ENCODE measurements at places on chromosomes 6 and 20. TPM values are rescaled to one million over a fixed set of nuclear protein-coding genes. Genes with fewer than 3 reads are reported as not detected.

Gene BTN2A1
- 33.7 TPM for total RNA-seq

Gene RAB32
- total RNA-seq = not detected

DNA sequence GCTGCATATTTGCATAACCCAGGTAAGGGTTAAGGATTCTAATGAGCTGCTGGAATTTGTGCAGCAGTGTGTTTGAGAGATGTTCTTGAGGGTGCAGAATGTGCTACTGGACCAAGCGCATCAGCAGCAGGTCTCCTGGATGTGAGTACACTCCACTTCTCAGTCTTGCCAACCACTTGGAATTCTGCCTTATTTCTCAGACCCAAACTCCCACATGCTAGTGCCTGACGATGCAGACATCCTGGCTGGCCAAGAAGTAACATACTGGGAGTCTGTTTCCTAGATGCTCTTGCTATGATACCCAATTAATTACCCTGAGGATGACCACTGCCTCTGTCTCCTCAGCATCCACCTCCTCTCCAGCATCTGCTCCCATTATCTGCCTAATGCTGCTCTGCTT, 186.6 kb downstream of the MOXD1 start:
- H3K36me3 ChIP-seq = no peaks in the 10 kb centered on the region
- DNase-seq = no peak
- H3K27me3 ChIP-seq = peaks cover 1% of the 10 kb centered on the region
- no peak overlapping the region for H3K4me3 ChIP-seq
- H3K27ac ChIP-seq = no peak overlapping the region

DNA sequence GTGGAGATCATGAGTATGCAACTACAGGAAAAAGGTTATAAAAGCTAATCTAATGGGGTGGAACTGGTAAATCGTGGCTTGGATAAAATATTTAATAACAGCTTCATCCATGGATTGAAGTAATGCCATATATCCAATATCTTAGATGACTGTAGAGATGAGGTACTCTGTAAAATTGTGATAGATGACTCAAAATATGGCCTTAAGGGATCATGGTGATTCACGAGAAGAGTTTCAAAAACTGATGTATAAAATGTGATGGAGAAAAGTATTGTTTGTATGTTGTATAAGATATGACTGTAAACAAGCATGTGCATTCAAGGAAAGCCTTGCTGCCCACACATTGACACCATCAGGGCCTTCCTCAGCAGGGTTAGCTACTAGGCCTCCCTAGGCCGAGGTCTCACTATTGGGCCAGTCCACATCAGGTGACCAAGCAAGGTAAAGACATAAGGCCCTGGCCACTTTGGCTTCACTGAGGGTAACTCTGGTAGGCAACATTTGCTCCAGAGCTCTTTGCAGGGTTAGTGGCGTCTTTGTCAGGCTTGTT, 17.7 kb upstream of the CCN6 start:
- DNase-seq = no peak
- no peaks in the 10 kb centered on the region for H3K36me3 ChIP-seq
- no peaks in the 10 kb centered on the region for H3K27me3 ChIP-seq
- no peak overlapping the region for H3K4me3 ChIP-seq
- H3K27ac ChIP-seq = no peak overlapping the region

DNA sequence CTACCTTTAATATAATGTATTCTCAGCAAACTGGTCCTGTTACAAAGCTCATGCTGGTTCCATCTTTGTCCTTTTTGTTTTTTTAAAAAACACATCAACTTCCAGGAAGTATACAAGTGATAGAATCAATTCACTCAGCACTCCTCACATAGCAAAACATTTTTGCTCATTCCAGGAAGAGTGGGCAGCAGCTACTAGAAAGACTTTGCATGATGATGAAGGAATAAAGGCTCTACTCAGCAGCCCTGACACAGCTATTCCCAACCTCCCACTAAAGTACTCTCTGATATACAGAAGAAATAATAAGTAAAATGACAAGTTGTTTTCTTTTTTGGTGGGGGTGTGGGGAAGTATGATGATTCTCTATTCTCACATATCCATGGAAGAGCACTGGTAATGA, 61.2 kb downstream of the RGS17 start:
- H3K36me3 ChIP-seq = no peaks in the 10 kb centered on the region
- peaks cover 2% of the 10 kb centered on the region for H3K27me3 ChIP-seq
- DNase-seq = no peak
- no peak overlapping the region for H3K27ac ChIP-seq

GRCh38 chr6:19988555-19988954, 151.4 kb downstream of the ID4 start:
- no peak overlapping the region for H3K4me3 ChIP-seq
- H3K4me1 ChIP-seq = no peaks in the 10 kb centered on the region
- no peak overlapping the region for H3K27ac ChIP-seq
- peak; percentile 11 for DNase-seq
- H3K27me3 ChIP-seq = peaks cover 11% of the 10 kb centered on the region

GRCh38 chr6:105797983-105798453, 288.1 kb upstream of the PRDM1 start:
- H3K36me3 ChIP-seq = peaks cover 4% of the 10 kb centered on the region
- H3K4me3 ChIP-seq = no peak overlapping the region
- no peak for DNase-seq
- no peak overlapping the region for H3K27ac ChIP-seq
- H3K4me1 ChIP-seq = peaks cover 44% of the 10 kb centered on the region
- peaks cover 1% of the 10 kb centered on the region for H3K27me3 ChIP-seq

- DNase-seq = no peak
- H3K27me3 ChIP-seq = no peaks in the 10 kb centered on the region
- no peaks in the 10 kb centered on the region for H3K36me3 ChIP-seq
- no peak overlapping the region for H3K4me3 ChIP-seq
- H3K4me1 ChIP-seq = no peaks in the 10 kb centered on the region
These were observed 114.3 kb downstream of the GJA1 start for GRCh38 chr6:121549736-121550135.

GRCh38 chr6:51108563-51109234, 290.0 kb downstream of the TFAP2B start:
- DNase-seq = no peak
- no peaks in the 10 kb centered on the region for H3K4me1 ChIP-seq
- H3K27ac ChIP-seq = no peak overlapping the region
- H3K27me3 ChIP-seq = no peaks in the 10 kb centered on the region
- no peak overlapping the region for H3K4me3 ChIP-seq

GRCh38 chr6:15672818-15673217, 10.0 kb upstream of the DTNBP1 start:
- H3K27me3 ChIP-seq = peaks cover 14% of the 10 kb centered on the region
- H3K4me1 ChIP-seq = no peaks in the 10 kb centered on the region
- H3K4me3 ChIP-seq = no peak overlapping the region
- no peak overlapping the region for H3K27ac ChIP-seq
- DNase-seq = no peak
- H3K36me3 ChIP-seq = no peaks in the 10 kb centered on the region

DNA sequence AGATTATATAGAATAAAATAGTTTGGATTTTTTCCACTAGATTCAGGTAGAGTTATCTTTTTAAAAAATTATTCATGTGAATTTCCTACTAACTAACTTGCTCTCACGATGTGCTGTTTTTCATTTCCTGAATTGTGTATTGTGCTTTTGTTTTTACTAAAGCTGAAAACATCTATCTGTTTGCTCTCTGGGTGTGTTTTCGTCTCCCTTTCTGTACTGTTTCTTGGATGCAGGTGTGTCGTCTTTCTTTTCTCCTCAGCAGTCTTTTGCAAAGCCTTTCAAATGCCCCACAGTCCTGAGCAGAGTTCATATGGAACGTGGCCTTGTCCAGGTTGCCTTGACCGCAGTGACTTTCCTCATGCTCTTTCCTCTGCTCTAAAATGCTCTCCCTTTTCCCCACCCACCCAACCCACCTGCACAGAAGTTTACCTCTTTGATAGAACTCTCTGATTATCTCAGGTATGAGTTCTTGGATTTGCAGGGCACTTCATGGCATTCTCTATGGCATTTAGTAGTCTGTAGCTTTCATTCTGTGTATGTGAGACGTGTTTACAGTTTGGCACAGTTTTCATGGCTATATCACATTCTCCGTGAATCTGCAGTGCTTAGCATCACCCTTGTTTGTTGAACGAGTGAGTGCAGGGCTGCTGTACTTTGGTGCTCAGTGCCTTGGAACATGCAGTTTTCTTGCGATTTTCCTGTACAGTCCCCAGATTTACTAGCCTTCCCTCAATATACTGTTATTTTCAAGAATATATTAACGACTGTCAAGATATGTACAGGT, 77.1 kb downstream of the FARS2 start:
- H3K4me1 ChIP-seq = peaks cover 23% of the 10 kb centered on the region
- no peaks in the 10 kb centered on the region for H3K27me3 ChIP-seq
- peaks cover 2% of the 10 kb centered on the region for H3K36me3 ChIP-seq
- no peak for DNase-seq
- H3K27ac ChIP-seq = peak overlapping the region; percentile 31

DNA sequence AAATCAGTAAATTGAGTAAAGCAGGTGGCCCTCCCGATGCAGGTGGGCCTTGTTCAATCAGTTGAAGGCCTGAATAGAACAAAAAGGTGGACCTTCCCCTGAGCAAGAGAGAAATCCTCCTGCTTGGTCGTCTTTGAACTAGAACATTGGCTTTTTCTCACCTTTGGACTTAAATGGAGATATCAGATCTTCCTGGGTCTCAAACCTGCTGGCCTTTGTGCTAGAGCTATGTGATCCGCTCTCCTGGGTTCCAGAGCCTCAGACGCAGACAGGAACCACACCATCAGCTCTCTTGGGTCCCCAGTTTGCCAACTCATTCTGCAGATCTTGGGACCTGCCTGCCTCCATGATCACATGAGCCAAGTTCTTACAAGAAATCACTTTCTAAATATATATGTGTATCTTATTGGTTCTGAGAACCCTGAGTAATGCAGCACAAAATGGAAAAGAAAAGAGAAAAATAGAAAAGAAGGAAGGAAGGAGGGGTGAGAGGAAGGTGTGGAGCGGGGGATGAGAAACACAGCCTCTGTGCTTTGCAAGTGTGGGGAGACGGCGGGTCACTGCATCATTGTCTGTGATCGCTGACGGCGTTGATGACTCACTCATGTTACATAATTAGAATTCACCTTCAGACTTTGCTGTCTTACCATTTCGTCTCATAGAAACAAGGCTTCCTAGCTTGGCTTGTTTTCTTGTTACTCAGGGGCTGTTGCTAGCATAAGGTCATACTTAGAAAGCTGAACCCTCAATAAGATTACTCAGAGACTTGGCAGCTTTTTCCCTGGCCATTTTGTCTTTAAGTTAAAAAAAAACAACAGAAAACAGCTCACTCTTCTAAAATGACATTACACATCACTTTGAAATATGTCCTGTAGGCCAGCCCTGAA, 85.7 kb upstream of the NEDD9 start:
- H3K4me3 ChIP-seq = no peak overlapping the region
- no peaks in the 10 kb centered on the region for H3K27me3 ChIP-seq
- peaks cover 41% of the 10 kb centered on the region for H3K4me1 ChIP-seq
- peaks cover 54% of the 10 kb centered on the region for H3K36me3 ChIP-seq
